Fibroblast of villous mesenchyme (primary cell): ENCODE measurements at places on chromosomes 6 and 20.

GRCh38 chr6:132041706-132042105 is 90.5 kb upstream of the CCN2 start:
- no peak for DNase-seq

DNA sequence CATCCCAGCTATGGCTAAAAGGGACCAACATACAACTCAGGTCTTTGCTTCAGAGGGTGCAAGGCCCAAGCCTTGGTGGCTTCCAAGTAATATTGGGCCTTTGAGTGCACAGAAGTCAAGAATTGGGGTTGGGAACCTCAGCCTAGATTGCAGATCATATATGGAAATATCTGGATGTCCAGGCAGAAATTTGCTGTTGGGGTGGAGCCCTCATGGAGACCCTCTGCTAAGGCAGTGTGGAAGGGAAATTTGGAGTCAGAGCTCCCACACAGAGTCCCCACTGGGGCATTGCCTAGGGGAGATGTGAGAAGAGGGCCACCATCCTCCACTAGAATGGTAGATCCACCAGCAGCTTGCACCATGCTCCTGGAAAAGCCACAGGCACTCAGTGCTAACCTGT is 123.5 kb downstream of the PRL start:
- no peak for DNase-seq

- DNase-seq, result no peak
These were observed 1.3 kb upstream of the ENPP4 start for GRCh38 chr6:46128476-46128875.

DNA sequence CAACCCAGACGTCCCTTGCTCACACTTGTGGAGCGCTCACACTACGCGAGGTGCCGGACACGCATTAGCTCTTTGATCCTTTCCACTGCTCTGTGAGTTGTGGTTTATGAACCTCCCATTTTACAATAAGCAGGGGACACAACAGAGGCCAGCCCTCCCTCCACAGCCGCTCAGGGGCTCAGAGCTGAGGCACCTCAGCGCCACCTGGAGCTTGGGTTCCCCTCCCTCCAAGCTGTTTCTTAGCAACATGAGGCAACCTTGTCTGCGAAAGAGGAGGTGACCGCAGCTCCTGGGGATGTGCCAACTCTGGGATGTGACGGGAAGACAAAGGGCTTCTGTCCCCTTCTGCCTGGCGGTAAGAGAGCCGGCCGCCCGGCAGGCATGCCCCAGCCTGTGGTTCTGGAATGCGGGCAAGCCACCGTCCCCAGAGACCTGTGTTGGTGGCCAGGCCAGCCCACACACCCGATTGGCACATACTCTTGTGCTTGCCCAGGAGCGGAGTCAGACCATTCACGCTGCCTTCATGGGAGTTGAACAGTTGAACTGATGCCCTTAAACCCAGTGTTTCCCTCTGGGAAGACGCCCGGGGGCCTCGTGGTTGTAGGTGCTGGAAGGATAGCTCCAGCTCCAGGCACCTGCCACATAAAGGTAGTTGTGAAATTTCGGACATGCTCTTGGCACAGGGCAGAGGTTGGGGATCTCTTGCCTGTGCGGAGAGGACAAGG is 44.5 kb downstream of the RBM38 start:
- no peak for DNase-seq

- no peak for DNase-seq
These were observed 91.0 kb downstream of the COL12A1 start for GRCh38 chr6:75114806-75115205.

DNA sequence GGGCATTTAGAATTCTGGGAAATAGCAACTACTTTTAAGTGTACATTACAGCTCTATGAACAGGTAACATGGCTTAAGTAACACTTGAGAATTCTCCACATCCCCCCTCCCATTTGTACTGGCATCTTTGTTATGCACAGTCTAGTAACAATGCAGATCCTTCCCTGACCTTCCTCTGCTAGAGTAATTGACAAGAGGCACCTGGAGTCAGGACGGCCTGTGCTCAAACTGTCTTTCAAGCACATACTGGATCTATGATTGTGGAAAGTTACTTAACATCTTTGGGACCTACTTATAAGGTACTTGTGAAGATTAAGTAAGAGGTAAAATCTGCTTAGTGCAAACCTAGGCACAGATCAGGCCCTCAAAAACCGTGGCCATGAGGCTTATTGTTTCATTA is 21.9 kb upstream of the GSTA3 start:
- DNase-seq, result no peak

GRCh38 chr6:13446381-13446780 is 41.0 kb downstream of the GFOD1 start:
- DNase-seq, result no peak

DNA sequence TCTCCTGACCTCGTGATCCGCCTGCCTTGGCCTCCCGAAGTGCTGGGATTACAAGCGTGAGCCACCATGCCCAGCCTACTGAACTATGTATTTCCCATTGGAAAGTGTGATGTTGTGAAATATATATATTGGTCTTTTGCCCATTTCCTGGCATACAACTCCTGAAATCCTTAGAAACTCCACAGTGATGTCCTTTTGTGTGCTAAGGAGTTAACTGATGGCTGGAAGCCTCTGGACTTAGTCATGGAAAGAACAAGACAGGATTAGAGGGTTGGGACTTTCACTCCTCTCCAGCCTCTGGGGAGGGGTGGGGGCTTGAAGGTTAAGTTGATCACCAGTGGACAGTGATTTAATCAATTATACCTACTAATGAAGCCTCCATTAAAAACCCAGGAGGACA is 7.1 kb downstream of the PANK2 start:
- peak; percentile 49 for DNase-seq

DNA sequence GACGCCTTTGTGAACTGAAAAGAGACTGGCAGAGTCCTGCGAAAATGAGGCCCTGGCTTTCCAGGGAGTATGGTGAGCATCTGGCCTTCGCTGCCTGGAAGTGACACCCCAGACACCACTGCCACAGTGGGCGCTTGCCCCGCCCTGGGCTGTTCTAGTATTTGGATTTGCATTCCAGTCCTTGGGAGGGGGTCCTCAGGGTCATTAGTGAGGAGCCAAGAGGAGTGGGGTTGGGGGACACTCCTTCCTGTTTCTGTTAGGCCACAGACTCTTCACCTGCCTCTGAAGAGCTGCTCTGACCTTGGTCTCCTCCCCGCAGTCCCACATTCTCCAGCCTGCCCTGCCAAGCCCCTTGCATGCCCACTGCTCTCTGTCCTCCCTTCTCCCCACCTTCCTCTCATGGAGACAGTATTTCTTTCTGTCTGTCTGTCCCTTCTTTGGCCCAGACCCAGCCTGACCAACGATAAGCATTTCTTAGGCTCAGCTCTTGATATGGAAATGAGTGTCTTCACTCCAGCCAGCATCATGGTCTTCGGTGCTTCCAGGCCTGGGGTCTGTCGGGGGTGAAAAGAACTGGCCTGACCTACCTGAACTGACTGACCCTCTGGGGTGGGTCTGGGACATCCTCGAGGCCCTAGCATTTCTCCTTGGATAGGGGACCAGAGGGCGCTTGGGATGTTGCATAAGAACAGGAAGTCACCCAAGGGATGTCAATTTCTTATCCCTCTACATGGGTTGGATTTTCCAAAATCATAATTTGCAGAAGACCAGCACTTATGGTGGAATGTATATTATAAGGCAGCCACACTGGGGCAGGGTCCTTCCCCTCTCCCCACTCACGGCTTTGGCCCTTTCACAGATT is 19.4 kb downstream of the SLC9A8 start:
- DNase-seq, result no peak

- DNase-seq, result no peak
These were observed 4.2 kb downstream of the ZNF337 start for GRCh38 chr20:25692499-25692898.

DNA sequence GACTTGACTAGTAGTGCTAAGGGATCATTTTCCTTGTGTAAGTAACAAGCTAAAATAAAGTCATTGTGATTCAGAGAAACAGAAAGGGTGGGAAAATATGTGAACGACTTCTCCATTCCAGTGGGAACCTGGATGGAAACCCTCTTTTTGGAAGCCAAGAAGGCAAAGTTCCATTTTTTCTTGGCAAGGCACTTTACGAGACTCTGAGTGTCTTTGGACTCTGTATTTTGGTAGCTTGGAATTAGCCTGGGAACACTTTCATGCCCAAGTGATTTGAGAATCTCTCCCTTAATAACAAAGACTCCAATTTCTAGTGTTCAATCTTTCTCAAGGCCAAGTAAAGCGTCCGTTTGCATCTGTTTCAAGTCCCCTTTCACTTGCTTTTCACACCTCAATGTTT is 100.5 kb upstream of the SASH1 start:
- no peak for DNase-seq

DNA sequence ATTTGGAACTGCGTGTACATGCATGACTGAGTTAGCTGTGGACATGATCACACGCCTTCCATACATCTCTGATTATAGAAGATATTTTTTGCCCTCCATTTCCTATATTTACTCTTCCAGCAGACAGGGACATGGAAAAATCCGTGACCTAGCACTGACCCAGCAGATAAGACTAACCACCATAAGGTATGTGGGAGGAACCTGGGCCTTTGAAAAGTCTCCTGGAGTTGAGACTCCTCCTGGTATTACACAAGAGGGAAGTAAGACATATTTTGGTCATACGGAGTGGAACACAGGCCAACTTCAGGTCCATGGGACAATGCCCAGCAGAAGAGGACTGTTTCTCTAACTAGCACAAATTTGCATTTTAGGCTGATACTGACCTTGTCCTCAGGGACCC is 13.7 kb upstream of the SIRPB1 start:
- peak; percentile 12 for DNase-seq

DNA sequence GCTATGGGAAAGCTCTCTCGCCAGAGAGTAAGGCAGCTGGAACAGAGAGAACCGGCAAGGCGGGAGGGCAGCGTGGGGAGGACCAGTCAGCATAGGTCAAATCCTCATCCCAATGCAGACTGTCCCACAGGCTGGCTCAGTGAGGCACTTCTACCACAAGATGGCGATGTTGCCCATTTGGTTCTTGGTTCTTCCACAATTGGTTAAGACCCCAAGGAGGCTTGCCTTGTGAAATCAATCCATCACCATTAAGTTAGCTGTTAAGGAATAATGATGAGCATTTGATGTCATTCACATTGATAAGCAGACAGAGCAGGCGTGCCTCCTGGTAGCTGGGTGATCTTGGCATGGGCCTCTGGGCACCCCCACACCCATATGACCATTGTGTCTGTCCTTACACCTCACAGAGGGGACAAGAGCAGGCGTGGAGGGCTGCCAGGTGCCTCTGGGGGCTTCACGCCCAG is 2.4 kb downstream of the CSTL1 start:
- DNase-seq, result peak; percentile 79

DNA sequence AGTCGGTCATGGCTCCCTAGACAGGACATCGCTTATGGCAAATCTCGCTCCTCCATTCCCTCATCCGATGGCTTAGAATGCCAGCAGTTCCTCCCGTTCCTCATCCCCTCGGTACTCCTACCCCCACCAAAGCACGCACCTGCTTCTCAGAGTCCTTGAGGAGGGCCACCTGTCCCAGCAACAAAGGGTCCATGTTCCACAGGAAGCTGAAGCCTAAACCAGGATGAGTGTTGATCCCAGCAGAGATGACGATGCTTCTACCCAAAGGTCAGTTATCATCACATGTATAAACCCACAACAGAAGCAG is 111.2 kb downstream of the THBS2 start:
- no peak for DNase-seq

GRCh38 chr20:61244213-61244612 is 7.8 kb upstream of the CDH4 start:
- no peak for DNase-seq

- DNase-seq, result no peak
These were observed 3.4 kb downstream of the CALHM4 start for GRCh38 chr6:116556814-116557415.

GRCh38 chr6:116217069-116217468 is 36.8 kb downstream of the TSPYL4 start:
- DNase-seq, result peak; percentile 52

DNA sequence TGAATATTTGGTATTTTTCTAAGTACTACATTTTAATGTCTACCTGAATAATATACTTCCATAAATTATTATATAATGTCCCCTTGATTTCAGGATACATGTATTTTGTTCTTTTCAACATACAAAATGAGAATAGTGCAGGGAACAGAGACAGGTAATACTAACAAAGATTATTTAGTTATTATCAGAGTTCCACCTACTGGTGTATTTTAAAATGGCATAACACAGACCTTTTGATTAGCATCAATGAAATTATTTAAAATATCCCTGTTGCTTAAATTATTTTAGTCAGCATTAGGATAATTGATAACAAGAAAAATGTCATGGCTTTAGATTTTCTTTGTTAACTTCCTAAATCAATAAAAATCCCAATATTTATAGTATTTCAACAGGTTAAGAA is 184.0 kb downstream of the PRDM13 start:
- DNase-seq, result no peak

DNA sequence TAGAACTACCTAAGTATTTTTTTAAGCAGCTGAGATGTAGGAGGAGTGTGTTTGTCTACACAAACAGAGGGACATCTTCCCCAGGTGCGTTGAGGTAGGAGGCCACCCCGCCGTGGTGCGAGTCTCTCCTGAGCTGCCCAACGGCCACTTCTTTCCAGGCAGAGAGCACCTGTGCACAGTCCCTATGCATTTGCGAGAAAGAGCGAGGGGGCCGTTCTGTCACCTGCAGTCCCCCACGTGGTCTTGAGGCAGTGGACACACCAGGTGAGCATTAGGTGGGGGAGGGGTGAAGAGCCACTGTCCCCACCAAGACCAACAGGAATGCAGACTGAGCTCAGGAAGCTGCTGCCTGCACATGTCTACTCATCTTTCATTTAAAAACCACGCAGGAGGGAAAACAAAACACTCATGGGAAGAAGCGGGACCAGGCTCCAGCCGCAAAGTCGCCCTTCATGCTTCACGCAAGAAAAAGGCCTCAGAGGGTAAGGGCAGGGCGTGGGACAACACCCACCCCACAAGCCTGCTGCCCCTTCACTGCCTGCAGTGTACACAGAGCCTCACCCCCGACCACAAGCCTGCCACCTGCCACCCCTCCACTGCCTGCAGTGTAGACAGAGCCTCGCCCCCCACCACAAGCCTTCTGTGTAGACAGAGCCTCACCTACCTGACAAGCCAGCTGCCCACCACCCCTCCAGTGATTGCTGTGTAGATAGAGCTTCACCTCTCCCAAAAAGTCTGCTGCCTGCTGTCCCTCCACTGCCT is 142.0 kb downstream of the DLL1 start:
- no peak for DNase-seq

- DNase-seq, result no peak
These were observed 51.3 kb upstream of the FOXC1 start for GRCh38 chr6:1558388-1558787.

DNA sequence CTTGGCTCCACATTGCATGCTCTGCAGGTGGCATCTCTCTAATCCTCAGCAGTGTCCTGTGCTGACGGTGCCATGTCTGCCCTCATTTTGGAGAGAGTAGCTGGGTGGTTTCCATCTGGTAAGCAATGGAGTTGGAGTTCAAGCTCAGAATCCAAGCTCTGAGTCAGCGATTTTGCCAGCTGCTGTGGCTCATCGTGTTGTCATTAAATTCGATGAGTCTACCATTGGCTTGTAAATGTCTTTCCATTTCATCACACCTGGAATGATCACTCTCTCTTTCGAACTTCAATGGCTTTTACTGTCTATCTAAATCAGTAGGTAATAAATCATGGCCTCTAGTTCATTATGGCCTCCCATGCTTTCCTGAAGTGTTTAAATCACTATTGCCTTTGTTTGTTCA is 378.5 kb upstream of the TSHZ2 start:
- DNase-seq, result no peak

GRCh38 chr6:42279144-42279781 is 61.6 kb upstream of the MRPS10 start:
- DNase-seq, result peak; percentile 53

- peak; percentile 76 for DNase-seq
These were observed 67.4 kb upstream of the XRN2 start for GRCh38 chr20:21235484-21236445.
